Neural crest cell (in vitro differentiated cells): ENCODE measurements at places on chromosomes 3 and 15.

DNA sequence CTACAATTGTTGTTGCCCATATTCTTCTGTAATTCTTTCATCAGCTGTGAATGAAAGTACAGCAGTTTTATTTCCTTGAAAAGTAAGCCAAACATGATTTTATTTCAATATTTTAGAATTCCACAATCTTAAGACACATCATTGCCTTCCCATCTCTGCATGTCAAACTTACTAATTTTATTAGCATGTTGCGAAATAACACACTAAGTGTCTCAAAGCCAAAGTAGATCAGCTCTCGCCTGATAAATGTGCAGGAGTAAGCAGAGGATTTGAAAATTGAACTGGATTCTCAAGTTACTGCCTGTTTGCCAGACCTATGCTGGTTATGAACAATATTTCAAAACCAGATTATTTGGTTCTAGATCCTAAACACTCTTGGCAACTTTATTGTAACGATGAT, 25.7 kb downstream of the TGFBR2 start:
- no peaks in the 10 kb centered on the region for H3K27me3 ChIP-seq
- no peak overlapping the region for H3K4me3 ChIP-seq
- H3K36me3 ChIP-seq: peaks cover 12% of the 10 kb centered on the region
- DNase-seq: no peak
- H3K4me1 ChIP-seq: peaks cover 26% of the 10 kb centered on the region

DNA sequence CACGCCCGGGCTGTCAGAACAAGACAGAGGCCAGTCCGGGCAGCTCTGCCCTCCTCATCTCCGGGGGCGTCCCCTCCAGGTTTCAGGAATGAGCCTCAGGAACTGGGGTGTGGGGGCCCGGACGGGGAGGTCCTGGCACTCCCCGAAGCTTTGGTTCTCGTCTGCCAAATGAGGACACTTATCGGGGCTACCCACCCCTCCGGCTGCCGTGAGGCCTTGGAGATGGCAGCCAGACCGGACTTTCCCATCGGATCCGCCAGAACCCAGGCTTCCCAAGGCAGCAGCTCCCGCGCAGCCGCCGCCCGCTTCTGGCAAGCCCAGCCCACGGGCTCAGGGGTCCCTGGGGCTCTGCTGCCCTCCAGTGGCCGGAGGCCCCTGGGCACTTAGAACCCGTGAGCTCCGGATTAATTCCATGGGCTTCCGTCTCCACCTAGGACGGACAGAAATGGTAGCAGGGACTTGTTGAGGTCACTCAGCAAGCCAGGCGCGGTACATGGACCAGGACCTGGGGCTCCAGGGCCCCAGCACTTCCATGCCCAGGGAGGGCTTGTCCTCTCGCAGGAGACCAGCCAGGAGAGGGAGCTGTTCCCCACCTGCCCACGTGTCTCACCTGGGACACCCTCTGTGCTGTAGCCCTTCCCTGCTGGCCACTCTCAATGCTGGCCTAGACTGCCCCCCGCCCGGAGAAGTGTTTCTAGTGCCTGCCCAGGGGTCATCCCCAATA, 89.4 kb downstream of the LINGO1 start:
- H3K4me3 ChIP-seq: peak overlapping the region; percentile 54
- H3K4me1 ChIP-seq: peaks cover 70% of the 10 kb centered on the region
- no peaks in the 10 kb centered on the region for H3K27me3 ChIP-seq
- DNase-seq: peak; percentile 83
- no peaks in the 10 kb centered on the region for H3K36me3 ChIP-seq
- H3K27ac ChIP-seq: no peak overlapping the region

DNA sequence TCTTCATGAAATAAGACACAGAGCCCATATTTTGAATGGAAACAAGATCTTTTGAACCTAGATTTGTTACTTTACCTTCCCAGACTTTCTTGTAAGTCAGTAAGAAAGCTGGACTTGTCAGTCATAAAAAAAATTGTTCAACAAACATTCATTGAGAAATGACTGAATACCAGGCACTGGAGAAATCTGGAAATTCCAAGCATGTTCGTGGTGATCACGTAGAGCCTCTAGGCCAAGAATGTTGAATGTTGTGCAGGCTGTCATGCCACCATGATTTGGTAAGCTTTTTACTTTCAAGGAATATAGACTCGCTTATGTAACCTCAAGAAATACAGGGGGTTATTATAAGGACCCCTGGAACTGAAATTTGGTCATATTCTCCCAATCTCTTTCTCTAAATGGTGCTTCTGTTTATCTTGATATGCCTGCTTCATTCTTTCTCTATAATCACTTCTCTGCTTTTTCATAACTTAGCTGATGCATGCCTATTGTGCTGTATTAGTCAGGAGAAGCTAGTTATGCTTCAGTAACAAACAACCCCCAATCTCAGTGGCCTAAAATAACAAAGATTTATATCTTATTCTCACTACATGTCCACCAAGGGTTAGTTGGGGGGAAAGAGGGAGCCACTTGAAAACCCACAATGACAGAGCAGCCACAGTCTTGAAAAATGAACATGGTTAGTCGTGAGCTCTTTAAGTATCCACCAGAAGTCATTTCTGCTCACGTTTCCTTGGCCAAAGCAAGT, 3.4 kb upstream of the TPM1 start:
- peaks cover 21% of the 10 kb centered on the region for H3K4me1 ChIP-seq
- peak overlapping the region; percentile 17 for H3K4me3 ChIP-seq
- no peaks in the 10 kb centered on the region for H3K36me3 ChIP-seq
- peaks cover 52% of the 10 kb centered on the region for H3K27me3 ChIP-seq
- H3K27ac ChIP-seq: no peak overlapping the region

- no peak for DNase-seq
- H3K4me1 ChIP-seq: peaks cover 3% of the 10 kb centered on the region
- H3K27me3 ChIP-seq: no peaks in the 10 kb centered on the region
These were observed 7.5 kb downstream of the SENP5 start for GRCh38 chr3:196875258-196875657.

DNA sequence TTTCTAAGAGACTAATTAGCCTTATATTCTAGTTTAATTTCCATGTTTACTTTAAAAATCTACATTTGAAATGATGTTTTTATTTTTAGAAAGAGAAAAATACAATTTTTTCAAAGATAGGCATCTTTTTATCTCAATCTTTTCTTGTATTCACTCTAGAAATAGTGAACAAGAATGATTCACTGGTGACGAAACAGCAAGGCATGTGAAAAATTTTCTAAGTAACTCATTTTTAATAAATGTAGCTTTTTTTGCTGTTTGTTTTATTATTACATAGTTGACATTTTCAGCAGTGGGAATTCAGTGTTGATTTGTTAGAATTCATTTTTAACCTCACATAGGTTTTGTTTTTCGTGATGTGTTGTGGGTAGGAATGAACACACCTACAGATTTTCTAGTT, 1226.4 kb downstream of the NSUN3 start:
- H3K27me3 ChIP-seq: no peaks in the 10 kb centered on the region
- DNase-seq: no peak
- H3K4me3 ChIP-seq: no peak overlapping the region
- no peaks in the 10 kb centered on the region for H3K4me1 ChIP-seq

- DNase-seq: no peak
- H3K36me3 ChIP-seq: peaks cover 6% of the 10 kb centered on the region
- peaks cover 16% of the 10 kb centered on the region for H3K4me1 ChIP-seq
- no peak overlapping the region for H3K4me3 ChIP-seq
- no peaks in the 10 kb centered on the region for H3K27me3 ChIP-seq
These were observed 10.6 kb downstream of the ARPP19 start for GRCh38 chr15:52558196-52558595.

- peaks cover 2% of the 10 kb centered on the region for H3K36me3 ChIP-seq
- no peaks in the 10 kb centered on the region for H3K27me3 ChIP-seq
- no peak overlapping the region for H3K4me3 ChIP-seq
These were observed 202.2 kb downstream of the DOCK3 start for GRCh38 chr3:50876947-50877346.

DNA sequence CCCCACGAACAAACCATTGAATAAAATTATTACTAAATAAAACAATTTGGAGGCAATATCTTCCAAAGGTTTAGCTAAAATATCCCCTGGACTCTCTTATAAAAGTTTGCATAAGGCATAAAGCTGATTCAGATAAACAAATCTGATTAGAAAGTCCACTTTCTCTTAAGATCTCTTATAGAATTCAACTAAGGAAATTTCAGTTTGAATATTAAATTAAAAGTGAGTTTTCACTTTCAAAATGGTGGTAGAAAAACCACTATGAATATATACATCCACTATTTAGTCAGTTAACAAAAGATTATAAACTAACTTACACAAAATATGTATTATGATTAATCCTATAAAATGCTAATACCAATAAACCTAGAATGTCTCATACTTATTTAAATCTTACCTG, 424.9 kb downstream of the MECOM start:
- H3K4me1 ChIP-seq: peaks cover 42% of the 10 kb centered on the region
- DNase-seq: no peak
- H3K36me3 ChIP-seq: no peaks in the 10 kb centered on the region
- H3K4me3 ChIP-seq: no peak overlapping the region
- no peak overlapping the region for H3K27ac ChIP-seq
- no peaks in the 10 kb centered on the region for H3K27me3 ChIP-seq

DNA sequence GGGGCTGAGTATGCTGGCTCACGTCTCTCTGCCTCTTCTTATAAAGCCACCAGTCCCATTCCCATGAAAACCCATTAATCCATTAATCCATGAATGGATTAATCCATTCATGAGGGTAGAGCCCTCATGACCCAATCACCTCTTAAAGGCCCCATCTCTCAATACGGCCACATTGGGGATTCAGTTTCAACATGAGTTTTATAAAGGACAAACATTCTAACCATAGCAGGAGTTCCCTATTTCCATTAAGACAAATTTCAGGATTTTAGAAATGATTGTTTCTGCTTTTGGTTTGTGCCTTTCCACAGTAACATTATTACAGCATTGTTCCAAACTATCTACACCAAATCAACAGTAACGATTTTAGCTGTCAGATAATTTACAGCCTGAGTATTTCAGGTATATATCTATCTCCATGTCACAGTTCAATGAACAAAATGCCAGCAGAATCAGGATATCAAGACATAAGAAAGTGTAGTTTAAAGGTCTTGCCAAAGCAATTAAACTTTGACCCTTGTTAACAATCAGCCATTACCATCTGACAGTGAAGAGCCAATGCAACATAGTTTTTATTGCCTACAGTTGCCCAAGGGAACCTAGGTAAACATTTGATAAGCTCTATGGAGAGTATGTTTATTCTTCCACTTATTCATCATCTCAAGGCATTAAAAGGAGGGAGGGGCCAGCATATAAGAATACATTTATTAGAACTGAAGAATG, 3.8 kb downstream of the TSPAN3 start:
- H3K27me3 ChIP-seq: no peaks in the 10 kb centered on the region
- peak overlapping the region; percentile 36 for H3K4me3 ChIP-seq
- DNase-seq: no peak
- peaks cover 54% of the 10 kb centered on the region for H3K4me1 ChIP-seq

GRCh38 chr3:197339841-197340520, 41.6 kb upstream of the DLG1 start:
- peaks cover 18% of the 10 kb centered on the region for H3K4me1 ChIP-seq
- H3K36me3 ChIP-seq: no peaks in the 10 kb centered on the region
- H3K27me3 ChIP-seq: no peaks in the 10 kb centered on the region
- no peak overlapping the region for H3K4me3 ChIP-seq
- no peak for DNase-seq

DNA sequence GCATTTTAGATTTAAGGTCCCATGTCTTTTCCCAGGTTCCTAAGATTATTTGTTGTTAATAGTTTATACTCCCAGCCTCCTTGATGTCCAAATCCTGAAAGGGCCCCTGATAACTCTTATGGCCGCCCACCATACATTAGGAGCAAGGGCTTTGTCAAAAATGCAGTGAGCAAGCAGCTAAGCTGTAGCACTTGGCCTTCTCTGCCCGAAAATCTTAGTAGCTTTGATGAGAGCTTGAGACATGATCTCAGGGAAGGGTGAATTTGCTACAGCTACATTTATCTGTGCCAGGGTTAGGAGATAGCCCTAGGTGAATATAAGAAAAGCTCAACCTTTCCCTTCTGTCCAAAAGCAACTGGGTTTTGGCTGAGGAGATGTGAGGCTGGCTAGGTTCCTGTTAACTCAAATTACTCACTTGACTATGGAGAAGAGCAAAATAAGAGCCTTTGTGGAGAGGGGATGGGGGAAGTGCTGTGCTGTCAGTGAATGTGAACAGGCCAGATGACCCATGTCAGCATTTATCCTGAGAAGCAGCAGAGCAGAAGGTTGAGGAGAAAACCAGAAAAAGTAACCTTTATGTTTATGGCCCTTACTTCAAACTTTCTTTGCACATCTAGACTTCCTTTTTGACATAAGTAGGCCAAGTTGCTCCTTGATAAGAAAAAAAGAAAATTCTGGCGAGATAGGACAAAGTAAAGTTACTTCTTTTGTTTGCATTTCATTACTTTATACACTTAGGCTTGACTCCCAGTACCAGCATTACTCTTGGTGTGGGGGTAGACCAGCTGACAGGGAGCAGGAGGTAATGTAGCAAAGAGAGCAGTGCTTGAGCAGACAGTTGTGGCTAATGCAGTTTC, 21.1 kb downstream of the MAPK6 start:
- H3K4me1 ChIP-seq: peaks cover 49% of the 10 kb centered on the region
- H3K36me3 ChIP-seq: no peaks in the 10 kb centered on the region
- H3K27ac ChIP-seq: peak overlapping the region; percentile 19
- H3K27me3 ChIP-seq: no peaks in the 10 kb centered on the region
- H3K4me3 ChIP-seq: no peak overlapping the region
- no peak for DNase-seq

- no peaks in the 10 kb centered on the region for H3K4me1 ChIP-seq
- no peaks in the 10 kb centered on the region for H3K36me3 ChIP-seq
- H3K27me3 ChIP-seq: no peaks in the 10 kb centered on the region
These were observed 23.1 kb downstream of the SLC30A4 start for GRCh38 chr15:45499426-45499825.

GRCh38 chr3:25291481-25291905, 136.6 kb upstream of the RARB start:
- H3K27ac ChIP-seq: peak overlapping the region; percentile 70
- no peak for DNase-seq
- H3K36me3 ChIP-seq: peaks cover 2% of the 10 kb centered on the region

GRCh38 chr3:56347219-56347871, 120.9 kb downstream of the ERC2 start:
- H3K36me3 ChIP-seq: no peaks in the 10 kb centered on the region
- H3K27me3 ChIP-seq: no peaks in the 10 kb centered on the region
- H3K4me3 ChIP-seq: no peak overlapping the region
- H3K27ac ChIP-seq: no peak overlapping the region
- no peaks in the 10 kb centered on the region for H3K4me1 ChIP-seq

GRCh38 chr3:39000008-39000450, 51.7 kb downstream of the SCN11A start:
- no peaks in the 10 kb centered on the region for H3K4me1 ChIP-seq
- no peak overlapping the region for H3K4me3 ChIP-seq
- H3K27ac ChIP-seq: no peak overlapping the region
- no peaks in the 10 kb centered on the region for H3K27me3 ChIP-seq

DNA sequence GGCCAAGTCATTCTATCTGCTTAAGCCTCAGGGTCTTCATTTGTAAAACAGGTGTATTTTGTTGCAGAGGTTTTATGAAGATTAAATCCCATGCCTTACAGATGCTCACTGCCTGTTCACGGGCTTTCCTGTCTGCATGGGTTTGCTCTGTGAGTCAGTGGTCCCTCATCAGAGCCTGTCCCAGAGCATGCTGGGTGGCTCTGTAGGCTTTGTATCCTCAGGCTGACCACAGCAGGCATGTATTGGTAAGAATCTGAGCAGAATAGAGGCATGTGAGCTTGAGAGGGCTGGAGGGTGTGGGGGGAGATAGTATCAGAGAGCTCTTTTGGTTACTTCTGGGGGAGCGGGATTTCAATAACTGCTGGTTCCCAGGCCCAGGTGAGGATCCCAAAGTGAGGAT, 45.4 kb upstream of the PLXNA1 start:
- H3K4me1 ChIP-seq: peaks cover 23% of the 10 kb centered on the region
- H3K27me3 ChIP-seq: no peaks in the 10 kb centered on the region
- no peak overlapping the region for H3K27ac ChIP-seq

GRCh38 chr15:70580286-70580685, 183.1 kb downstream of the UACA start:
- H3K27me3 ChIP-seq: peaks cover 10% of the 10 kb centered on the region
- H3K4me1 ChIP-seq: peaks cover 17% of the 10 kb centered on the region
- no peak overlapping the region for H3K4me3 ChIP-seq
- no peaks in the 10 kb centered on the region for H3K36me3 ChIP-seq
- H3K27ac ChIP-seq: no peak overlapping the region
- no peak for DNase-seq
